Neural progenitor cell (in vitro differentiated cells): ENCODE measurements at places on chromosomes 5 and 9. TPM values are rescaled to one million over a fixed set of nuclear protein-coding genes. Genes with fewer than 3 reads are reported as not detected.
A peak's percentile ranks its signal among the peaks of the same experiment; 100 is the strongest.

DOCK2 gene
- 1.1 and 1.7 TPM in 2 replicates for total RNA-seq

C9orf152 gene
- not detected in 2 replicates for total RNA-seq

LHFPL2 gene
- total RNA-seq, result 20.6 and 21.1 TPM in 2 replicates

AGPAT2 gene
- total RNA-seq, result 2.4 and 3.4 TPM in 2 replicates

GRCh38 chr5:113379936-113380806, 54.6 kb downstream of the TSSK1B start:
- no peaks in the 10 kb centered on the region for H3K36me3 ChIP-seq
- peaks cover 2% of the 10 kb centered on the region for H3K4me1 ChIP-seq
- no peak overlapping the region for H3K4me3 ChIP-seq
- no peak for DNase-seq
- H3K27ac ChIP-seq, result no peak overlapping the region

DNA sequence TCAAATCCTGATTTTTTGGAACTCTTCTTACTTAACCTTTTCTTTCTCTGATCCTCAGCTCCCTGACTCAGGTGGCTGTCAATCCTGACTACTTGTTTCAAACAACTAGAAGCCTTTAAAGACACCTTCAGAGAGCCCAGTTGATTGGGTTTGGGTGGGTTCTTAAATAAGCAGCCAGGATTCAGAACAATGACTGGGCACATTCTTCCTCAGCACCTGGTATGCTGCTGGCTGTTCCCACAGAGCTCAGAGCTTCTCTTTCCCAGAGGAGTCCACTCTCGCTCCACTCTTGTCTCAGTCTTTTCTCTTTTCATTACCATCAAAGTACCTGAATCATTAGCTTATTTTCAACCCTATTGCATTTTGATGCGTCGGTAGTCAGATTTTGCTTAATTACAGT, 22.5 kb downstream of the PCSK5 start:
- H3K27ac ChIP-seq, result peak overlapping the region; percentile 67
- H3K4me3 ChIP-seq, result no peak overlapping the region
- H3K4me1 ChIP-seq, result peaks cover 7% of the 10 kb centered on the region
- H3K36me3 ChIP-seq, result no peaks in the 10 kb centered on the region

DNA sequence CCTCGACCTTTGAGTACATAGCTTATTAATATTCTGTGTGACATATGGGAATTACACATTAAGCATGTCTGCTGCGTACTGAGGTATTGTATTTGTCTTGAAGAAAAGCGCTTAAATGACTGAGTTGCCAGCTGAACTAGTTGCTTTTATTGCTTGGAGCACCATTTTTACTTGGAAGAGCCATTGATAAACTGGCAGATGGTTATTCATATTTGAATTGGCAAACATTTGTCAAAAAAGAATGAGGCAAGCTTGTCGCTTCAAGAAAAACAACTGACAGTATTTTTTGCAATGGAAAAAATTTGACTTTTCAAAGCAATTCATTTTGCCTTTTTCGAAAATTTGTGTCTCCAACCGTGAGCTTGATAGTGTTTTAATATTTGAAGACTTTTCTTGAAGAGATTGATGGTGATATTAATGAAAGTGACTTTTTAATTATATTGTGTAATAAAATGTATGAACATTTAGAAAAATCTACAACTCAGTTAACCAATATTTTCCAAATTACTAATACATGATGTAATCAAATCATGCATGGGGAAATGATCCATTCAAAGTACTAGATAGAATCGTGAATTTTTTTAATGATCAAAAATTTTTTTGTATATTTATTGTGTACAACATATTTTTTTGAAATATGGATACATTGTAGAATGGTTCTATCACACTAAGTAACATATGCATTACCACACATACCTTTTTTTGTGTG, 55.1 kb upstream of the CCDC152 start:
- DNase-seq, result no peak
- H3K4me1 ChIP-seq, result no peaks in the 10 kb centered on the region
- H3K27ac ChIP-seq, result no peak overlapping the region
- H3K4me3 ChIP-seq, result no peak overlapping the region
- no peaks in the 10 kb centered on the region for H3K27me3 ChIP-seq
- H3K36me3 ChIP-seq, result no peaks in the 10 kb centered on the region

DNA sequence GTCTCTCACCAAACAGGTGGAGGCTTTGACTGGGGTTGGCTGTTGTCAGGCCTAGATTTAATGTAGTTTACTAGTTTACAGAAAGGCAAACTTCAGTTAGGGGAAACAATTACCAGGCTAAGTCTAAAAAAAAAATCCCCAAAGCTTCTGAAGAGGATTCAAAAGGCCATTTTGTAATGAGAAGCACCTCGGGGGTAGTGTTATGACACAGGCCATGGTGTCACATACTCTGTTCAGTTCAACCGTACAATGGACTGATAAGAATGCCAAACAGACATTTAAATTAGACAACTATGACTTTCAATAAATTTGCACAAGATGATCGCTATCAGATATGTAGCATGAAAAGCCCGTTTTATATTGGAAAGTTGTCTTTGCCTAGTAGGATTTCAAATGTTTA, 120.1 kb upstream of the PCA3 start:
- H3K27me3 ChIP-seq, result no peaks in the 10 kb centered on the region
- no peak for DNase-seq
- peaks cover 18% of the 10 kb centered on the region for H3K4me1 ChIP-seq
- H3K4me3 ChIP-seq, result no peak overlapping the region

DNA sequence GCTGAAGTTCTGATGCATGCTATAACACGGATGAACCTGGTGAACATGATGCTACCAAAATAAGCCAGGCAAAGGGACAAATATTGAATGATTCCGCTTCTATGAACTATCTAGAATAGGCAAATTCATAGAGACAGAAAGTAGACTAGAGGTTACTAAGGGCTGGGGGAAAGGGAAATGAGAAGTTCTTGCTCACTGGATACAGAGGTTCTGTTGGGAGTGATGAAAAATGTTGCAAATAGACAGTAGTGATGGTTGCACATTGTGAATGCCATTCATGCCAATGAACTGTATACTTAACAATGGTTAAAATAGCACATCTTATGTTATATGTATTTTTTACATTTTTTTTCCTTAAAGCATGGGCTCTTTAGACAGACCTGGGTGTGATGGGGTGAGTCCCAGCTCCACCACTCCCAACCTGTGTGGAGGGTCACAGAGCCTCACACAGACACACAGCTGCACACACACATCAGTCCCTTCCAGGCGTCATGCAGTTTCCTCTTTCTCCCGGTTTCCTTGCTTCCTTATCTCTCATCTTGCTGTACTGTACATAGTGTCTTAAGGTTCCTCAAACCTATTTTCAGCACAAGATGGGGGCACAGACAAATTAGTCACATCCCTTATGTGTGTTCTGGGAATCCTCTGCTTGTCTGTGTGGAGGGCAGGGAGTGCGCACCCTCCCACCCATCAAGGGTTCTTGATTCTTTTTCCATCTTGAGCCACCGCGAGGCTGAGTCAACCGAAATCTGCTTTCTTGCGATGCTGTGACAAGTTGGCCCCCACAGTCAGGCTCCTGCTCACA, 192.9 kb downstream of the CRB2 start:
- no peaks in the 10 kb centered on the region for H3K27me3 ChIP-seq
- H3K27ac ChIP-seq, result no peak overlapping the region
- H3K4me3 ChIP-seq, result no peak overlapping the region
- no peak for DNase-seq
- no peaks in the 10 kb centered on the region for H3K36me3 ChIP-seq

- H3K27ac ChIP-seq, result no peak overlapping the region
- no peaks in the 10 kb centered on the region for H3K36me3 ChIP-seq
- no peak overlapping the region for H3K4me3 ChIP-seq
- no peak for DNase-seq
- H3K4me1 ChIP-seq, result no peaks in the 10 kb centered on the region
Observed at GRCh38 chr5:99308131-99308530, 379.3 kb upstream of the CHD1 start.

DNA sequence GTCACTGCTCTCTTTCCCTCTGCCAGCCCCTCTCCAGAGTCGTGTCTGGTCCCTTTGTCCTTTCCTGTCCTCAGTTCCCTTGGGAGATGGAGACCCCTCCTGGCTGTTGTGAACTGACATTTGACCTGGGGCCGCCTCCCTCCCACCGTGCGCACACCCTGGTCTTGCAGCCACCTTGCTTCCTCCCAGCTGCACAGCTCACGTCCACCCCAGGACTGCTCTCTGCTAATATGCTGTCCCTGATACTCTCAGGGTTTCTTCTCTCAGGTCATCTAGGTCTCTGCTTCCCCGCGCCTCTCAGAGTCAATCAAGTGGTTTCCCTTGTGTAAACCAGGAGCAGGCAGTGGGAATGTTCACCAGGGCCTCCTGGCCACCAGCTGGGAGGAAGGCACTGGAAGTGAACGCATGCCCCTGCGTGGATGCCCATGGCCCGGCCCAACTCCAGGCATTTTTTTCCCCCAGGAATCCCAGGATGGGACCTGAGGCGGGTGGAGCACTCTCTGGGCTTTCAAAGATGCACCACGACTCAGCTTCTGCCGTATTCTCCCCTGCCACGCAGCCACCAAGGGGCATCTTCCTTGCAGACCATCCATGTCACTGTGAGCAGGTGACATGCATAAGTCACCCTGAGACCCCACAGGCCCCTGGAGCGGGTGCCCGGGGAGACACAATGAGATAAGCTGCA, 142.4 kb downstream of the OLFM1 start:
- H3K27me3 ChIP-seq, result no peaks in the 10 kb centered on the region
- no peak overlapping the region for H3K4me3 ChIP-seq
- no peaks in the 10 kb centered on the region for H3K36me3 ChIP-seq
- no peak overlapping the region for H3K27ac ChIP-seq

DNA sequence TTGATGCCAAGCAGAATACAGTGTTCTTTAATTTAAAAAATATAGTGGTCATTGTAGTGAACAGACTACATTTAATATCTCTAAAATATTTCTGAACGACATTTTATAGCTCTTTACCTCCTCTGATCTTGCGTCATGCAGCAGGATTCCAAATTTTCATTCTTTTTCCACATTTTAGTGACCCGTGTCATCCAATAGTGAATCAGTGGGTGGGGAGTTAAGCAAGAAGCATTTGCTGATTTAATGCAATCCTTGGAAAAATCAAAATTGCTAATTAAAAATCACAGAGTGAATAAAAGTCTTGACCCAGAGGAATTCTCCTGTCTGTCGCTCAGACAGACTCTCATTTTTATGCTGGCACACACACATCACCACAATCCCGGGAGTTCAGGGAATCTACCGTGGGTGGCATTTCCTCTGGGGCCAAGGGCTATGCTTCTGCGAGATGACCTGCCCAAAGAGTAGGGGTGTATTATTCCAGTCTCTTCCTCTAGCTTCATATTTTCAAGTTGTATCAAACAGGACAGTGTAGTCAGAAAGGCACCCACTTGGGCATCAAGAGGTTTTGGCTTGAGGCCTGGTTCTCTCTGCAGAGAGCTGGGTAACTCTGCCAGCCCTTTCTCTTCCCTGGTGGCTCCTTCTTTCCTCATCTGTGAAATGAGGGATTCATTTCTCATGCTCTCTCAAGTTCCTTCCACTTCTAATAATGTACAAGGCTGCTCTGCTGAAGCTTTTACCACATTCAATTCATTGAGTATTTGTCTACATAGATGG, 24.8 kb upstream of the OTP start:
- no peak for DNase-seq
- no peaks in the 10 kb centered on the region for H3K36me3 ChIP-seq
- H3K27ac ChIP-seq, result no peak overlapping the region
- H3K4me3 ChIP-seq, result no peak overlapping the region
- peaks cover 15% of the 10 kb centered on the region for H3K27me3 ChIP-seq

DNA sequence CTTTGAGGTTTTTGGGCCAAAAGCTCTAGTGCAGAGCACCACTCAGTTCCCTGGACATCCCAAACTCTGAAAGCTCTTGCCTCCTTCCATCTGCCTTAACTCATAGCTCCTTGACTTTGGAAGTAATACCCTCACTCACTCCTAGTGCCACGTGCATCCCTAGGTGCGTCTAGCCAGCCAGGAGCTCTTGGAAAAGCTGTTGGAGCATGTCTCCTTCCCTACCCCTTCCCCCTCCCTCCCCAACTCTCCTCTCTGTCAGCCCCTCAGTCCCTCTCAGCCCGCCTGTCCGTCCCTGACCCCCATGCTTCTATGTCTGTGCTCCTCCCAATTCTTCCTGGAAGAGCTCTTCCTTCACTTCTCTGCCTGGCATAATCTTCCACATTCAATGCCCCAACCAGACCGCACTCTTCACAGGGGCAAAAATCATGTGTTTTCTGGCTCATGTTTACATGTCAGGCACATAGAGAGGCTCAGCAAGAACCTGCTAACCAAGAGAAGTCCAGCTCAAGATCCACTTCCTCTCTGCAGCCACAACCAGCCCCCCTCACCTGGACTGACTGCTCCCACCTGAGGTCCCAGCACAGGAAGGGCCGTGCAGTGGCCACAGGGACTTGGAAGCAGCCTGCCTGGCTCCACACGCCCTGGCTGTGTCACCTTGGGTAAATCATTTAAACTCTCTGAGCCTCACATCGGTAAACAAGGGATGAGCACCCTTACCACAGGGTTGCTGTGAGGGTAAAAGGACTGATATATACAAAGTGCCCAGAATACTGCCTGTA, 58.4 kb downstream of the WHRN start:
- no peak overlapping the region for H3K27ac ChIP-seq
- no peak overlapping the region for H3K4me3 ChIP-seq
- no peaks in the 10 kb centered on the region for H3K4me1 ChIP-seq

DNA sequence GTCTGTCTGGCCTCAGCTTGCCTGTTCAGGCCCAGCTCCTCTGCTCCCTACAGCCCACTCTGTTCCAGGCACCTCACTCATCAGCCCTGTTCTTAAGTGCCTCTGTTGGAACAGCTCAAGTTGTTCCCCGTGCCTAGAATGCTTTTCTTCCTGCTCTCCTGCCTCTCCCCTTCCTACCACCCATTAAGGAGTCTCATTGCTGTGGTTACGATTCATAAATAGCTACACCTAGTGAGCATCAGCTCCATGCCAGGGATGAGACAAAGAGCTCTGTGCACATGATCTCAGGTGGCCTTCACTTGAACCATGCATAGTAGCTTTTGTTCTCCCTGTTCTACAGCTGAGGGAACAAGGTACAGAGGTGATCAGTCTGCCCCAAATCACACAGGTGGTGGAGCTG, 54.3 kb downstream of the PSD2 start:
- H3K4me1 ChIP-seq, result no peaks in the 10 kb centered on the region
- H3K27me3 ChIP-seq, result peaks cover 79% of the 10 kb centered on the region
- no peak for DNase-seq

- no peaks in the 10 kb centered on the region for H3K36me3 ChIP-seq
- no peak for DNase-seq
- peaks cover 21% of the 10 kb centered on the region for H3K4me1 ChIP-seq
- no peak overlapping the region for H3K27ac ChIP-seq
Observed at GRCh38 chr9:87516926-87517290, 19.2 kb downstream of the DAPK1 start.
